ENCODE measurements at places on chromosomes 5 and 9.
A peak's percentile ranks its signal among the peaks of the same experiment; 100 is the strongest.

DNA sequence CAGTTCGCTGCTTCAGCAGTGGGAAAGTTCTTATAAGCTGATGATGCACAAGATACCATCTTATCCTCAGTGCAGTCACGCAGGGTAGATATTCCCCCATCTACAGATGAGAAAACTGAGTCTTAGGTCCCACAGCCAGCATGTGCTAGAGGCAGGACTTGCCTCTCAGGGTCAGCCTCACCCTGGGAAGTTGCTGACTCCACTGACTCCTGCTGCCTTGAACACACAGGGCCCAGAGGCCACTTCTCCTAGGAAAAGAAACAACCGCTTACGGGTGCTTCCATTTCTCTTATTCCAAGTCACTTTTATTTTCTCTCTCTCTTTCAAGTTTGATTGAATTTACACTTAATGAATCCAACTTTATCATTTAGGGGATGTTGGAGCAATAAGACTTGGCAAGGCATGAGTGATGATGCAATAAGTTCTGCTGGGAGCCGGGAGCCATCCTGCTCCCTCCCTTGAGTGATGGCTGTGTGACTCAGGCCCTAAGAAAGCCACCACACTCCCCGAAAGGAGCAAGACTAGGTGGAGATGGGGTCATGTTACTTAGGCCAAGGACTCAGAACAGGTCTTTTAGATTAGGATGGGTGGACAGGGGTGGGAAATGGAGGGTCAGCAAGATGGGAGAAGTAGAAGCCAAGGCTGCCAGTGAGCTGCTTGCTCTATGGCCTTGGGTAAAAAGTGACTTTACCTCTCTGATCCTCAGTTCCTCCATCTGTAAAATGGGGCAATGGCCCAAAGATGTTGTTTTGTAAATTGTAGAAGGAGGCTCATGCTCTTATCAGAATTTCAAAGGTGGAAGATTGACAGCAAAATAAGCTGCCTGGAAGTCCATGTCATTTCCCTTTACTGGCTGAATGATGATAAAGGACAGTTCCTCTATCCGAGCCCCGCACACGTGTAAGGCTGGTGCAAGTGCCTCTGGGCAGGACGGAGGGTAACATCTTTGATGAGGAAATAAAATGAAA is 67.4 kb upstream of the ZNF618 start:
- no peak for DNase-seq

DNA sequence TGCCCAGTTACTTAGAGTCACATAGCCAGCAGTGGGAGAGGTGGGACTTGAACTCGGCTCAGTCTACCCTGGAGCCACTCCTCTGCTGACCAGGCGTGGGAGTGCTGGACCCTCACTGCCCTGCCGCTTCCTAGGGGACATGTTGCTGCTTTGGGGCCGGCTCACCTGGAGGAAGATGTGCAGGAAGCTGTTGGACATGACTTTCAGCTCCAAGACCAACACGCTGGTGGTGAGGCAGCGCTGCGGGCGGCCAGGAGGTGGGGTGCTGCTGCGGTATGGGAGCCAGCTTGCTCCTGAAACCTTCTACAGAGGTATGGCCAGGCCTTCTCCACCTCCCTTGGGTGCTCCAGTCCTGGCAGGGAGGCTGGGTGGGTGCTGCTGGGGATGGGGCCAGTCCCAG is 3.4 kb upstream of the CACFD1 start:
- no peak for DNase-seq

DNA sequence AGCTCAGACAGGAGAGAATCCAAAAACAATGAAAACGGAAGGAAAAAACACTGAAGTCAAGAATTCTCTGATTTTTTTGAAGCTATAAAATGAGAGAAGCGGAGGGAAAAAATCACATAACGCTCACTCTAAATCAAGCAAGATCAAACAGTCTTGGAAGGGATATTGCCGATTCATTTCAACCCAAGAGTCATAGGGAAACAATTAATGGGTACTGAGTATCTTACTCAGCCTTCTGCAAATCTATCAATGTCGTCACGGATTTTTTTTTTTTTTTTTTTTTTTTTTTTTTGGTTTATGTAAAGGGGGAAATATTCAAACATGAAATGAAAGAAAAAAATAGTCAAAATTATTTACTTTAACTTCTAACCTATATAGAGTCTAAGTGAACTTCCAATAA is 9.5 kb downstream of the MEF2C start:
- DNase-seq = no peak

GRCh38 chr5:148687427-148687826 is 33.1 kb upstream of the HTR4 start:
- peak; percentile 4 for DNase-seq

DNA sequence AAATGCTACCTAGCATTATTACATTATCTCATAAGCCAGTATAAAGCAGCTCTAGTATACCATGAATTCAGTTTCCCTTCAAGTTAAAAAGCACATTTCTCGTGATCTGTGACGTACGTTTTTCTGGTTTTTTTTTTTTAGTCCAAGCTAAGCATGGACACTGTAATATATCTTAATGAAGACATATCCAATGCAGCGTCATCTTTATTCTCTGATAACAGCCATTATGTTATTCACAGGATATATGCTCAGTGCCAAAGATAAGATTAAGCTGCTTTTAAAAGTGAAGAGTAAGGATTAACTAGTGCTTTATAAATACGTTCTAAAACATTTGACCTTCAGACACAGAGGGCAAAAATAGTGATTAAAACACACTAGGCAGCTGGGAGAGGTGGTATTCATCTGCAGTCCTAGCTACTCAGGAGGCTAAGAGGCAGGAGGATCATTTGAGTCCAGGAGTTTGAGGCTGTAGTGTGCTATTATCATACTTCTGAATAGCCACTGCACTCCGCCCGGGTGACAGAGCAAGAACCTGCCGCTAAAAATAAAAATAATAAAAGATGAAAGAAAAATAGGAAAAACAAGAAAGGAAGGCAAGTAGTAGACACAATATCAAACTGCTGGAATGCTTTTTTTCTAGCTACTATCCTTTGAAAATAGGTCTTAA is 7.7 kb downstream of the CSNK1A1 start:
- no peak for DNase-seq

DNA sequence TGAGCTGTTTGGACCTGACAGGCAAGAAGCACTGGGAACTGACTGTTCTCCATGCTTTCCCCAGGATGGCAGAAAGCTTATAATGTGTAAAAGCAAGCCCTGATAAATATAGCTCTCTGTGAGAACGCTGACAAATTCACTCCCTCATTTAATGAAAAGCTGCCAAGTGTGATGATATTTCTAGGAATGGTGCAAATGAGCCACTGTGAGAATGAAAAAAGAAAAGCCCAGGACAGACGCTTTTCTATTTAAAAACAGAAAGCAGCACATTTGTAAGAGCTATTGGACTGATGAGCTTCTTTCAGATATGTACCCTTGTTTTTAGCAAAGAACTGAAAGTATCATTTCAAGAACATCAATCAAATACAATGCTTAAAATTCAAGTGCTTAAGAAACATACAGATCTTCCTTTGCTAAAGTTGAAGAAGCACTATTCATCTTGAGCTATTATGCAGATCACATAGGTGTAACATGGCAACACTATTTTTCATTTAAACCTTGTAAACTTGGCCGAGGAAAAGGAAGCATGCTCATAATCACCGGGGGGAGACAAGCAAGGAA is 842.6 kb upstream of the ACO1 start:
- DNase-seq = peak; percentile 45

DNA sequence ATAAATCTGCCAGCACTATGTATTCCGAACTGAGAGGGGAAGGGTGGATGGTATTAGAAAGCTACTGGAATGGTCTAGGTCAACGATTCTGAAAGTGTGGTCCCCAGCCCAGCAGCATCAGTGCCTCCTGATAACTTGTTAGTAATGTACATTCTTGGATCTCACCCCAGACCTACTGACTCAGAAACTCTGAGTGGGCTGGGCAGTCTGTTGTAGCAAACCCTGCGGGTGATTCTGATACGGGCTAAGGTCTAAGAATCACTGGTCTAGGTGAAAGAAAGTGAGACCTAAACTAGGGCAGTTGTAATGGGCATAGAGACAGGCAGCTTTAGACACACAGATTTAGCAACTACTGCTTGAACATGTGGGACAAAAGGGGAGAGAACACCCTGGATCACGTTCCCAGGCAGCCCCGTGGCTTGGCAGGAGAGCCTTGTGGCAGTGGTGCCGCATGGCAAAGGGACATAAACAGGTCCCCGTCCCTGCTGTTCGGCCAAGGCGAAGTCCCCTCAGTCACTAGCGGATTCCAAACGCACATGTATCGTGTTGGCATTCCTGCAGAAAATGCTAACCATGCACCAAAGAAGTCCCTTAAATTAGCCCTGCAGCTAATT is 216.3 kb downstream of the TTLL11 start:
- no peak for DNase-seq

DNA sequence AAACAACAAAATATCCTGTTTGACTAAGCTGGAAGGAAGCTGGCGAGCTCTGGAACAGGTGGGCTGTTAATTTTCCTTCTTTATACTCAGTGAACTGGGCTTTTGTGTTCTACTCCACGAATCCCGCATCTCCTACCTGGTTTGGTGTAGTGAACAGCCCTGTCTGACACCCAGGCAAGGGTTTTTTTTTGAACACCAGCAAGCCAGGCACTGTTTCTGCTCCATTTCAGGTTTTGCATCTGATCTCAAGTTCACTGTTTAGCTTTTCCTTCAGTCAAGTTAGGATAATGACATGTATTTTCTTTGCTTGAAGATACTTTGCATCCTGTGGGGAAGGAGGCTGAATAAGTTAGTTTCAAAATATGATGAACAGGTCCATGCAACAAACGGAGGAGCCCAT is 204.5 kb downstream of the SEMA6A start:
- DNase-seq = no peak

DNA sequence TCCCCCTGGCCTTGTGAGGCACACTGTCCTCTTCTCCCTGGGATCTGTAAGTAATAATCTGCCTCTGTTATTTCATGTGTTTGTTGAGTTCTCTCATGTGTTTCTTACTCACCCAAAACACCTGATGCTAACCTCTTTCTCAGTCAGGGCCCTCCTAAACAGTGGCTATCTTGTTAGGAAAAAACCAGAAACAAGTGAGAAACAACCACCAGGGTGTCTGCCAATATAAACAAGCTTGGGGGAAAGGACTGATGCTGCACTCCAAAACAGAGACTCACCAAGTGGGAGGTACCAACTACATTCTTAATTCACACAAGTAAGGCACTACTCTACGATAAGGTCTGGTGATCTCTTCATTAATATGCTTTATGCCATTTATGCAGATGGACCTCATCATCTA is 564.4 kb downstream of the SEMA5A start:
- DNase-seq = no peak

DNA sequence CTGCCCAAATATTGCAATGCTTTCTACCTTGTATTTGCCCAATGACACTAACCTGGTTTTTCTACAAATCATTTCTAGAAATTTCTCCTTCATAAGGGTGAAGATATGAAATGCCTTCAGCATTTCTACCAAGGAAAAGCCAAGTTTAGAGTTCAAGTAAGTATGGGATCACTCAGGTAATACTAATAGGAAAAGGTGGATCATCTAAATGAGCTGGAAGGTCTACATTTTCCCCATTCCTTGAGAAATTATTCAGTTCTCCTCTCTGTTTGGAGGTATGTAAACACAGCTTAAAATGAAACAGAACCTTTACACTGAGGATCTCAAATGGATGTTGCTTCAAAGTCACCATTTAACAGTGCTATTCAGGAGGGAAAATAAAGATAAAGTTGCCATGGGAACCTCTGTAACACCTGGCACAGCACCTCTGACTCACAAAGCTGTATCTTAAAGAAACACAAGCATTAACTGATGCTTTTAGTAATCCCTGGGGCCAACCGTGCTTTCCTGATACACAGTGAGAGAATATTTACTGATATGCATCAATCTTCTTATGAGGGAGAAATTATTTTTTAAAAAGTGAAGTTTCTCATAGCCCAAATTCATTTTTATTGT is 161.3 kb downstream of the DRD1 start:
- DNase-seq = no peak

DNA sequence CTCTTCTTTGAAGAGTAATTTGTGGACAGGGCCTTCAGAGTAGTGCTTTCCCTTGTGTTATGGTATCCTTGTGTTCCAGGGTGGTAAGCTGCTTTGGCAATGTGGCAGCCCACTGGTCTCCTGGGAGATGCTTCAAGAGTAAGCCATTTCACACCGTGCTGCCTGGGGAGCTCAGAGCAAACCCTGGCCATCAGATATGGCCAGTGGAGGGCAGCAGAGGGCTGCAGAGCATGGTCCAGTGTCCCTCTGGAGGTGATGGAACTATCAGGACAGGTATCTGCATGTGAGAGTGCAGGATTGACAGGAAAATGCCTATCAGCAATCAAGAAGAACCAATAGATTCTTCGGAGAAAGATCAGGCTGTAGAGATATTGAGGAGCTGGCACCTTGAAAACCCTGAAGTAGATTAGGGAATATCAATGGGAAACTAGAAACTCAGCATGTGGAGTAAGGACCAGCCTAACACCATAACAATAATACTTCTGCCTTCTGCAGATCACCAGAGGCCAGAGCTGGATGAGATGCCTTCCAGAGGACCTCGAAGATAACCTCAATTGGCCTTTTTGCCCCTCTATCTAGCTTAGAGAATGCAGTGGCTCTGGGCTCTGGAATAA is 90.8 kb downstream of the PLPPR1 start:
- peak; percentile 64 for DNase-seq

DNA sequence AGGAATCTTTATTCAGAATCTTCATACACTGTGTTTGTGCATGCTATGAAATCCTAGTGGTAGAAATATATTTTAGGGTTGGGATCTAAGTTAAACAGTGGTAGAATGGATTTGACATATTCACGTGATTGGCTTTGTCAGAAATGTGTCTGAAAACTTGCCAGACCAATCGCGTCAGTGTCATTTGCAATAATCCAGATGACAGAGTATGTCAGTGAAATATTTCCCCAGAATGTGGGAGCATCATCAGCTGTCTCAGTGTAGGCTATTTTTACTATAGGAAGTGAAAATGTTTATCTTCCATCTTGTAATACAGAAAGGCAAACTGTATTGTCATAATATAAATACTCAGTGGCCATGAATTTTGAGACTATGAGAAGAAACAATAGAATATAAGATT is 220.6 kb upstream of the EDIL3 start:
- DNase-seq = no peak

DNA sequence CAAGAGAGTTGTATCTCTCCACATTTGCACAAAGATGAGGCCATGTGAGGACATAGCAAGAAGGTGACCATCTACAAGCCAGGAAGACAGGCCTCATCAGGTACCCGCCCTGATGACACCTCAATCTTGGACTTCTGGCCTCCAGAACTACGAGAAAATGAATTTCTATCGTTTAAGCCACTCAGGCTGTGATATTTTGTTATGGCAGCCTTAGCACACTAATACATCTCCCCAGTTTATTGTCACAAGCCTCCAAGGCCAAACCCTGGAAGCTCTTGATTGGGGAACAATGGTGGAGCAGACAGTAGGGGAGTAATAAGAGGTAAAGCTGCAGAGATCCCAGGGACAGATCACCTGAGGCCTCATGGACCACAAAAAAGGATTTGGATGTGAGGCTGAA is 7.7 kb upstream of the P4HA2 start:
- no peak for DNase-seq

DNA sequence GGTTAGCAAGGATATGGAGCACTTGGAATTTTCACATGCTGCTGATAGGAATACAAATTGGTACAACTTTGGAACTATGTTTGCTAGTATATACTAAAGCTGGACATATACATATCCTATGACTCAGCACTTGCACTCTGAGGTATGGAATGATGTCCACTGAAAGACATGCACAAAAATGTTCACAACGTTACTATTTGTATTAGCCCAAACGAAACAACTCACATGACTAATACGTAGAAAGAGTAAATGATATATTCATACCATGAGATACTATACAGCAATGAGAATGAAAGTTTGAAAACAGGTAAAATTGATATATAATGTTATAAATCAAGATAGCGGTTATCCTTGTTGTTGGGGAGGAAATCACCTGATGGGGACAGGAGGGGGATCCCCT is 45.5 kb upstream of the CDC42SE2 start:
- DNase-seq = no peak

Data from NCI-H2081 (cell line).